Activated CD4-positive, CD25-positive, alpha-beta regulatory T cell (primary cell): ENCODE measurements at places on chromosomes 2 and 18.

GRCh38 chr2:20231159-20231558, 6.2 kb upstream of the SDC1 start:
- DNase-seq = no peak

GRCh38 chr18:67217551-67218166, 298.9 kb downstream of the DSEL start:
- peak; percentile 11 for DNase-seq

DNA sequence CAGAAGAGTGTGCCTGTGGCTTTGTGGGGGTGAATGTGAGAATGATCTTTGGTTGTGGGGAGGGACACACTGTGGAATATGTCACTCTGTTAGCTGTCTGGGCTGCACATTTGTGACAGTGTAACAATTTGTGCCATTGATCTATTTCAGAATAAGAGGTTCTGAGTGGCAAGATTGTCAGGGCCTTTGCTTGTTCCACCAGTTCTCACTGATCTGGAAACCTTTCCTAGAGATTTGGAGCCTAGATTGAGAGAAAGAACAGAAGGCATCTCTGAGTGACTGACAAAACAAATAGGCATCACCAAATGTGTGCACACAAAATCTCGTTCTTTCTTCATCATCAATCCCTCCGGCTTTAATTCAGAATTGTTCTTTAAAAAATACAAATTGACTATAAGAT, 153.6 kb downstream of the KLHL29 start:
- no peak for DNase-seq

DNA sequence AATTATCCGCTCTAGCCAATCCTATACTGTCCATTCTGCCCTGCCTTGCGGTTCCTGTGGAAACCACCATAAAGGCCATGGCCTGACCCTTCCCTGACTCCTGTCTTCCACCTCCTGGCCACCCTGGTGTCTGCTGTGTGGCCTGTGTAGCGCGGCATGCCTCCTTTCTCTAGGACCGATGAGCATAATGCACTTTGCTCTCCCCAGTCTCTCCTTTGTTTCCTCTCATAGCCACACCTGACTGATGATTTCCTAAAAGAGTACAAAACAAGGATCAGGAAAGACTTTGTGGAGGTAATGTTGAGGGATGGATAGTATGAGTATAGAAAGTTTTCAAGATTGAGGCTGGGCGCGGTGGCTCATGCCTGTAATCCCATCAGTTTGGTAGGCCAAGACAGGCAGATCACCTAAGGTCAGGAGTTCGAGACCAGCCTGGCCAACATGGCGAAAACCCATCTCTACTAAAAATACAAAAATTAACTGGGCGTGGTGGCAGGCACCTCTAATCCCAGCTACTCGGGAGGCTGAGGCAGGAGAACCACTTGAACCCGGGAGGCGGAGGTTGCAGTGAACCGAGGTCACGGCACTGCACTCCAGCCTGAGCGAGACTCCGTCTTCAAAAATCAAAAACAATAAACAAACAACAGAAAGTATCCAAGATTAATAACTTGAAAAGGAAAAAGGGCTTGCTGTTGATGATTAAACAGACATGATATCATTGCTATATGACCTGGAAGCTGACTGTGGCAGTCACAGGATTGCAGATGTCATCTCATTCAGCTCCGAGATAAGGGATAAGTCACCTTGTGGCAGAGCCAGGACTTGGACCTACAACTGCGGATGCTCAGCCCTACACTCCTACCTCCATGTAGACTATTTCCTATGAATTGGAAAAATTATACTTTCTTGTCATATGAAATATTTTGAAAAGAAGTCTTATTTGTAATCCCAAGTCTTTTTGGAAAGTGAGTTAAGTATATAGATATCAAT, 16.6 kb downstream of the SOWAHC start:
- DNase-seq = no peak

DNA sequence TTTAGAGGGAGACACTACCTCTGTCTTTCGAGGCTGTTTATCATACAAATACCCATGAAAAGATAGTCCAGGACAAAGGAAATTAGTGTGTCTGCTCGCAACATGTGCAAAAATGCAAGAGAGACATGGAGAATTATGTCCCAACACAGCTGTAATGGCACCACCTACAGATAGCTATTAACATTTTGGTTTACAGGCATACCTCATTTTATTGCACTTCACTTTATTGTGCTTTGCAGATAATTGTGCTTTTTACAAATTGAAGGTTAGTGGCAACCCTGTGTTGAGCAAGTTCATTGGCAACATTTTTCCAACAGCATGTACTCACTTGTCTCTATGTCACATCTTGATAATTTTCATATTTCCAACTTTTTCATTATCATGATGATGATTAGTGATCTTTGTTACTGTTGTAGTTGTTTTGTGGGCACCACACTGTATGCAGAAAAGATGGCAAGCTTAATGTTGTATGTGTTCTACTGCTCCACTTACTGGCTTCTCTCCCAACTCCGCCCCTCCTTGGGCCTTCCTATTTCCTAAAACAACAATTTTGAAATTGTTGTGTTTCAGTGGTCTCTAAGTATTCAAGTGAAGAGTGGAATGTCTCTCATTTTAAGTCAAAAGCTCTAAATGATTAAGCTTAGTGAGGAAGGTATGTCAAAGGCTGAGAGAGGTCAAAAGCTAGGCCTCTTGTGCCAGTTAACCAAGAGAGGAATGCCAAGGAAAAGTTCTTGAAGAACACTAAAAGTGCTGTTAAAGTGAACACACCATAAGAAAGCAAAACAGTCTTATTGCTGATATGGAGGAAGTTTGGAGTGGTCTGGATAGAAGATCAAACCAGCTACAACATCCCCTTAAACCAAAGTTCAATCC, 52.0 kb downstream of the ANKRD12 start:
- no peak for DNase-seq

- no peak for DNase-seq
These were observed 24.8 kb upstream of the ZNF638 start for GRCh38 chr2:71306762-71307161.

DNA sequence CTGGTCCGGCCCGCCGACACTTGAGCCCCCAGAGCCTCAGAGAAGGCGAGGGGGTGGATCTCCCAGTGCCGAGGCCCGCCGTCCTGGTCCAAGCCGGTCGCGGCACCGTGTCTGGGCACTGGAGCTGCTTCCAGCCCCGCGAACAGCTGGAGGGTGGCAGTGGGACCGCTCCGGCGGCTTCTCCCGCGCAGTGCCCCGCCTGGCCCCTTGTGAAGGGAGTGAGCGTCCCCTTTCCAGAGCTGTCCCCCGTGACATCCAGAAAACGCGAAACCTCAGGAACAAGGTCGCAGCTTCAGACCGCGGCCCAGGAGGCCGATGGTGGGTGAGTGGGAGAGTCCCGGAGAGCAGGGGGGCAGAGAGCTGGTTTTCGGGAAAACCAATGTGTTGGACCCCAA, 579 bp upstream of the EMX1 start:
- no peak for DNase-seq

- no peak for DNase-seq
These were observed 289.2 kb upstream of the SLC39A10 start for GRCh38 chr2:195367809-195368208.

- no peak for DNase-seq
These were observed 47.2 kb downstream of the TMEM178A start for GRCh38 chr2:39712953-39713352.

GRCh38 chr2:28776471-28776870, 24.8 kb downstream of the PPP1CB start:
- DNase-seq = no peak

DNA sequence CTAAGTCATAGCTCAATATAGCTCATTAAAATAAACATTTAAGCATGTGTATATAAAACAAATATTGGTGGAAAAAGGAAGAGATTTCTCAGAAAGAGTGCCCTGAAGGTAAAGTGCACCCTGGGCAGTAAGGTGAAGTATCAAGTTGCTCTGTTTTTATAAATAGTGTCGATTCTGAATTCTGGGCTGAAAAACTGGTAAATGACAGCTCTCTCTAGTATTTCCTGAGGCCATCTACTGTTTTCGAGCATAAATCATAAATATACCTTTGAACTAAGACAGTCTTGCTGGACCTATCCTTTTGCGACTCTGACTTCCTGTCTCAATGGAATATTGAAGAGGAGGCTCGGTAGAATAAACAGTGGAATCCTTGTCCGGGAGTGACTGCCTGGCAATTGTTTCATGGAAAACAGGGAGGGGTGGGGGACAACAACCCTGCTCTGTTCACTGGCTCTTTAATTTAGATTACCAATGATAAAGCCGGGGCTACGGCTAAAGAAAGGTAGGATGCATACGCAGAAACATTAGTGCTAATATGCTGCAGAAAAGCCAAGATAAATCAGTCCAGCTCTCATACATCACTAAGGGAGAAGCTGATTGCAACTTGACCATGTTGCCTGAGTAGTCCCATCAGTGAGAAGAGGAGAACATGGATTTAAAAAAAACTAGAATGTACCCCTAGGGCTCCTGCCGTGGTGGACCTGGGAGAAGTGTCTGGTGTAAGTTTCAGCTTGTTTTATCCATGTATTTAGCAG, 124.1 kb downstream of the RAPGEF4 start:
- DNase-seq = no peak

DNA sequence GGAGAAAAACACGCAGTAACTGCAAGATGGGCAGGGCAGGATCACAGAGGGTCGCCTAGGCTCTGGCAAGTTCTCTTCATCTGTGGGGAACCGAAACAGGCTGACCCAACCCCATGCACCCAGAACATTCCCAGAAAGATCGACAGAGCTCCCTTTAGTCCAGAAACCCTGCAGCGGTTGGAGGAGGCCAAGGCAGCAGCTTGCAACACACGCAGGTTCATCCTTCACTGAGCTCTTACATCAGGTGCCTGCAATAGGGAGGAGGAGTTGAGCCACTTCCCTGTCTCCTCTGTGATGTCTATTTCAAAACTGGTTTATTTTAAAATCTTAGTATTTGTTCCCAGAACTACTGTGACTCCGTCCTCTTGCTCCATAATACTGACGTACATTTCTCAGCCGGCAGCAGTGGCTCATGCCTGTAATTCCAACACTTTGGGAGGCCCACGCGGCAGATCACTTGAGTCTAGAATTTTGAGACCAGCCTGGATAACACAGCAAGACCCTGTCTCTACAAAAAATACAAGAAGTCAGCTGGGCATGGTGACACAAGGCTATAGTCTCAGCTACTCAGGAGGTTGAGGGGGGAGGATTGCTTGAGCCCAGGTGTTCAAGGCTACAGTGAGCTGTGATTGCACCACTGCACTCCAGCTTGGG, 11.5 kb upstream of the SLC11A1 start:
- DNase-seq = no peak

GRCh38 chr2:37357530-37357929, 13.1 kb downstream of the QPCT start:
- no peak for DNase-seq

- DNase-seq = no peak
These were observed 146.8 kb upstream of the PID1 start for GRCh38 chr2:229417916-229418315.

GRCh38 chr2:96950381-96951124, 35.8 kb downstream of the FAM178B start:
- DNase-seq = no peak

DNA sequence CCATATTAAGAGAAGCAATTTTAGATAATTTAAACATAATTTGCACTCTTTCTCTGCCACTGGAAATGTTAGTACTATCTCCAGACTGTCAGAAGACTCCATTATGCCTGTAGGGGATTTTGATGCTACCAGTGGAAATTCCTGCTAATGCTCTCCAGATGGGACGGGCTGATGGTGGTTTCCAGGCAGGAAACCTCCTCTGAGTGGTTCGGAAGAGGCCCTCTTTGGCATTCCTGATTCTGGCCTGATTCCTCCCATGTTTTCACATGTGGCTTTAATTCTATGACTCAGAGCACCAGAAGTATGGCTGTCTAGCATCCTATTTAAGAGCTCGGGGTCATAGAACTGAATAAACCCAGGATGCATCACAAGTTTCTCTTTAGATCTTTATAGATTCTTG, 70.9 kb upstream of the ST6GAL2 start:
- DNase-seq = no peak

GRCh38 chr2:15076668-15077067, 444.2 kb downstream of the LRATD1 start:
- DNase-seq = no peak

GRCh38 chr2:118319271-118319684, 231.0 kb downstream of the INSIG2 start:
- no peak for DNase-seq

- DNase-seq = no peak
These were observed 101.4 kb downstream of the CDH2 start for GRCh38 chr18:28075501-28075900.

DNA sequence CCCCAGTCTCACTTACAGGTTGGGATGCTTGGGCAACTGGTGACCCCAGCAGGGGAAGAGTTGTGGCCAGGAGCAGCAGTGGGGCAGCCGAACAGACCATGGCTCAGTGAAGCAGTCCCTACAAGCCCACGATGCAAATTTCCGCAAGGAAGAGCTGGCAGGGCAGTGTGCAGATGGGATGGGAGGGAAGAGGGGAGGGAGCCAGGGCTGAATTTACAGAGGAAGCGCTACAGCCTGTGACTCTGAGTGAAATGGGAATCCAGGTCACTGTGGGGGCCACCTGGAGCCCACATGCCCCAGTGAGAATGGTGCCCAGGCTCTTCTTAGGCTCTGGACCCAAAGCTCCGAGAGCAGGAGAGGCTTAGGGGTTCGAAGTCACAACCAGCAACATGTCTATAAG, 27.0 kb upstream of the SELENOI start:
- no peak for DNase-seq

GRCh38 chr2:96024336-96025193, 10.2 kb downstream of the GPAT2 start:
- no peak for DNase-seq

GRCh38 chr2:81283081-81283480, 978.5 kb upstream of the LRRTM1 start:
- no peak for DNase-seq

DNA sequence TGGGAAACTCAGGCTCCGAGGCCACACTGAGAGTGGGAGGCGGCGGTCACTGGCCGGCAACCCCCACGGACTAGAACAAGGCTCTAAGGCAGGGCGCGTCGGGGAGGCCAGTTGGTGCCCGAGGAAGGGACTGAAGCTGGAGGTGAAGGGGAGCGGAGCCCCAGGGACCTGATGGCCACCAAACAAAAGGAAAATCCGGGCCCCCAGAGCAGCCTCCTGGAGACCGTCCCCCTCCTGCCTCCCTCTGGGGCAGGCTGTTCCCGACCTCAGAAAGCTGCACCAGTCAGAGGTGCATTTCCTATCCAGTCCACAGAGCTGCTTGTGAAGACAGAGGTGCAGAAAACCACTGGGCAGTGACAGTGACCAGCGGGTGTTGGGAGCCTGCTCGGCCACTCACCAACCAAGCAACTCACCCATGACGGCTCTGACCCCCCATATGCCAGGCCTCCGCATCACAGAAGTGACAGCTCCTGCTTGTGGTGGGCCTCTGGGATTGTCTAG, 172.7 kb downstream of the TWIST2 start:
- DNase-seq = no peak

DNA sequence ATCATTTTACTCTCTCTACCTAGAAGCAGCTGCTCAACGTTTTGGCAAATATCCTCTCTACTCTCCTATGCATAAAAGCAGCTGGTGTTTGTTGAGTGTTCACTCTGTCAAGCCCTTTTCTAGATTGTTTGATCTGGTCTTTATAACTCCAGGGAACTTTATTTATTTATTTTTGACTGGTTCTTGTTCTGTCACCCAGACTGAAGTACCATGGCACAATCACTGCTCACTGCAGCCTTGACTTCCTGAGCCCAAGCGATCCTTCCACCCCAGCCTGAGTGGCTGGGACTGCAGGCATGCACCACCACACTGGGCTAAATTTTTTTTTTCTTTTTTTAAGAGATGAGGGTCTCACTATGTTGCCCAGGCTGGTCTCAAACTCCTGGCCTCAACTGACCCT, 12.7 kb downstream of the CATIP start:
- DNase-seq = no peak
